ENCODE measurements at places on chromosomes 2 and 18. TPM values are rescaled to one million over a fixed set of nuclear protein-coding genes. Genes with fewer than 3 reads are reported as not detected.

Gene CNDP1
- not detected for total RNA-seq

DNA sequence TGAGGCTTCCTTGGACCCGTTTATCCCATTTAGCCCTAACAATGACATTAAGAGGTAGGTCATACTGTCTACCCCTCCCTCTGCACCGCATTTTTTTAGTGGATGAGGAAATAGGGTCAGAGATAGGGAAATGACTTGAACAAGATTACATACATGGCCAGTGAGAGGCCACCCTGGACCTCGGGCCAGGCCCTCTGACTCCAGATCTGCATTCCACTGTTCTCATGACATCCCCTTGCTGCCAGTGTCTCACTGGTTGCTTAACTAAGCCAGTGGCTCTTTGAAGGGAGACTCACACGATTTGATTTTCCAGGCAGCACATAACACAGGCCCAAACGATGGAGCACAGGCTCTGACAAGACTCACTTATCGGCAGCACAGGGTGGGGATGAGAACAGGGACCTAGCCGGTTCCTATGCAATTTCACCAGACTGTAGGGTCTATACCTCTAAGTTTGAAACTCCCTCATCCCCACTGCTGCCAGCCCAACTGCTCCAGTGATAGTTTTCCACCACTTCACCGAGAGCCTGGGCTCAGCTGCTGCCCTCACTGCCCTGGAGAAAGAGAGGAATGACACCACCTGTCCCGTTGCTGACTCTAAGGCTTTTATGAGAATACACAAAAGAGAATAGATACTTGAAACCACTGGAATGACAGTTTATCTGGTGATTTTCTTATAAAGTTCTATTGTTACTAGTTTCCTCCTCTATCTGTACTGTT is 82.5 kb downstream of the TMEM247 start:
- no peak for DNase-seq

DNA sequence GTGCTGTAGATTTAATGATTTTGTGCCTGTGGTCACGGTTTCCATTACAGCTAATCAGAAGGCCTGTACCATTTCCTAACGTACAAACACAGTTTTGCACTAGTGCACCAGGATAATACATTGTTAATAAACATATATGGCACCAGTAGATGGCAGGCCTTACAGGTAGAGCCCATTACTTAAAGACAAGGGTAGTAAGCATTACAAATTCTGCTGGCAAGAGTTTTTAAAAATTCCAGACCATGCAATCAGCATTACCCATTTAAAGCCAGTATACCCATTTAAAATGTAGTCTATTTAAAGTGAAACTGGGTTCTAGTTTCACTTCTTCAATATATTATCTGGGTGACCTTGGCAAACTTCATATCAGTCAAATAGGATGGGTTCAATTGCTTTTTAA is 224.2 kb downstream of the NUP35 start:
- DNase-seq: no peak

- no peak for DNase-seq
These were observed 145.7 kb upstream of the KLF7 start for GRCh38 chr2:207311316-207312005.

- no peak for DNase-seq
These were observed 93.9 kb downstream of the TMEM131 start for GRCh38 chr2:97901862-97902261.

DNA sequence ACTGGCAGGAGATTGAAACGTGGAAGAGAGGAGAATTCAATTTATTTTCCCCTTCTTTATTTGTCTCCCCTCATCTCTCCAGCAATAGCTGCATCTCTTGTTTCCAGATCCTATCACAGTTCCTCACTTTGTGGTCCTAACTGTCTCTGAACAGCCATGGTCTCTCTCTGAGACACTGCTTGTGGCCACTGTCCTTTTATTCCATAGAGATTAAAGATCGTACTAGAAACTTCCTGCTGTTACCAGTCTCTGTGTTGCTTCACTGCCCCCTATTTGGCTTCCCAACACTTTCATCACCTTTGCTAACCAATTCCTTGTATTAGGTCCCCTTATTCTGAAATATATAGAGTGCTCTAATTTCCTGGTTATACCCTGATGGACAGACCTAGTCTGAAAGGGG is 48.9 kb upstream of the CAVIN2 start:
- no peak for DNase-seq

DNA sequence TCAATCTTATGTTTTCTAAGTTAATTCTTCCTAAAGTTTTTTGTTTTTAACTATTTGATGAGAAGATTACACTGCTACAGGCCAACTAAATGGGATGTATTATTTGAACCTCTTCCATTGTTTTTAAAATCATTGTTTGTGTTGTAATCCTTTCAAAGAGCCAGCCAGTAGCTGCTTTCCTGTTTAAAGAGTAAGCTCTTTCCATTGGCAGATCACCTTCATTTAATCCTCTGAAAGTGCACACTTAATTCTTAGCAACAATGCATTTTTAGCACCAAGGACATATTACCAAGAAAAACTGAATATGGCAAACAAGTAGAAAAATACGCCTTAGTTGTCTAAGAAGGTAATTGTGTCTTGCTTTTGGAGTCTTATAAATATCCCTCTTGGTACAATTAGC is 54.0 kb downstream of the MEIS1 start:
- DNase-seq: no peak

GRCh38 chr2:201827621-201828020 is 21.3 kb downstream of the CDK15 start:
- DNase-seq: no peak

GRCh38 chr2:85887566-85888019 is 1.2 kb downstream of the ST3GAL5 start:
- DNase-seq: peak; percentile 66

- DNase-seq: no peak
These were observed 43.7 kb downstream of the SATB2 start for GRCh38 chr2:199414001-199414400.

- DNase-seq: no peak
These were observed 17.1 kb downstream of the PKP4 start for GRCh38 chr2:158473719-158474392.

DNA sequence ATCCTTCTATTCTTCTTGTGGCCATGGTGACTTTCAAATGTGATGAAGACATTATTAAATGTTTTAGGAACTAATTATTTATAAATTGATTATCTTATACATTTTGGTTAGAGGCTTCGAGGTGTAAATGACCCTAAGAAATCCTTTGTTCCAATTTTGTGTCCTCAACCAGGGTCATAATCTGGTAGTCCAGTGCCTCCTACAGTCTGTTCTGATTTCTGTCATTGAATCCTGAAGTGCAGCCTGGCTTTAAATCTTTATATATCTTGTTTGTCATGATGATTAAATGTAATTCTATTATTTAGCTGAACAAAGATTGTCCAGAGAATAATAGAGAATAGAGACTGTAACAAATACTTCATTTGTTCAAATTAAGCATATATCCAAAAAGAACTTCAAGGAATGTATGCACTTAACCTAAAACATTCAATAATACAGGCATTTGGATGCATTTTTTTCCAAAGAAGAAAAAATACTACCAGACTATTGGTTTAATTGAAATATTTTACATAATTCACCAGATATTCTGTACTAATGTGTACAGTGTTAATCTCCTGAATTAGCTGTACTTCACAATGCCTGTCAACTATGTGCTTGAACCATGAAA is 89.8 kb downstream of the PRPF40A start:
- no peak for DNase-seq

Gene IL1RL1
- total RNA-seq: not detected

GRCh38 chr2:234705108-234705507 is 208.2 kb upstream of the ARL4C start:
- DNase-seq: no peak

GRCh38 chr2:108316461-108317258 is 28.0 kb downstream of the SULT1C2 start:
- DNase-seq: no peak

- DNase-seq: no peak
These were observed 1.5 kb upstream of the SPTBN1 start for GRCh38 chr2:54454548-54455130.

GRCh38 chr2:196967116-196967515 is 40.6 kb upstream of the PGAP1 start:
- DNase-seq: peak; percentile 21

DNA sequence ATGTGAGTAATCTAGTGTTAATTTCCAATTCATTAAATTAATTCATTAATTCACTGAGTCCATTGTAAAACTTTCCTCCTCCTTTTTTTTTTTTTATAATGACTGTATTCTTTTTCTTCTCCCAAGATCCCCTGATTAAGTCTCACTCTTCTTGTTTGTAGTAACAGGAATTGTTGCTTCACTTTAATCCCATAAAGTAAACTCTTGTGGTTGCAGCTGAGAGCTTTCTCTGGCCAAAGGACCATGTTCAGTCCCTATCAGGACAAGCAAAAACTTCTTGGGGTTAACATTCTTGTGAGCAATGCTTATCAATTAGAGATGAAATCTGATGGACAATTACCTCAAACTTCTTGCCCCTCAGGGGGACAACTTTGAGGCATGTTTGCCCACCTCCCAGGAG is 400.2 kb upstream of the SPHKAP start:
- DNase-seq: no peak

DNA sequence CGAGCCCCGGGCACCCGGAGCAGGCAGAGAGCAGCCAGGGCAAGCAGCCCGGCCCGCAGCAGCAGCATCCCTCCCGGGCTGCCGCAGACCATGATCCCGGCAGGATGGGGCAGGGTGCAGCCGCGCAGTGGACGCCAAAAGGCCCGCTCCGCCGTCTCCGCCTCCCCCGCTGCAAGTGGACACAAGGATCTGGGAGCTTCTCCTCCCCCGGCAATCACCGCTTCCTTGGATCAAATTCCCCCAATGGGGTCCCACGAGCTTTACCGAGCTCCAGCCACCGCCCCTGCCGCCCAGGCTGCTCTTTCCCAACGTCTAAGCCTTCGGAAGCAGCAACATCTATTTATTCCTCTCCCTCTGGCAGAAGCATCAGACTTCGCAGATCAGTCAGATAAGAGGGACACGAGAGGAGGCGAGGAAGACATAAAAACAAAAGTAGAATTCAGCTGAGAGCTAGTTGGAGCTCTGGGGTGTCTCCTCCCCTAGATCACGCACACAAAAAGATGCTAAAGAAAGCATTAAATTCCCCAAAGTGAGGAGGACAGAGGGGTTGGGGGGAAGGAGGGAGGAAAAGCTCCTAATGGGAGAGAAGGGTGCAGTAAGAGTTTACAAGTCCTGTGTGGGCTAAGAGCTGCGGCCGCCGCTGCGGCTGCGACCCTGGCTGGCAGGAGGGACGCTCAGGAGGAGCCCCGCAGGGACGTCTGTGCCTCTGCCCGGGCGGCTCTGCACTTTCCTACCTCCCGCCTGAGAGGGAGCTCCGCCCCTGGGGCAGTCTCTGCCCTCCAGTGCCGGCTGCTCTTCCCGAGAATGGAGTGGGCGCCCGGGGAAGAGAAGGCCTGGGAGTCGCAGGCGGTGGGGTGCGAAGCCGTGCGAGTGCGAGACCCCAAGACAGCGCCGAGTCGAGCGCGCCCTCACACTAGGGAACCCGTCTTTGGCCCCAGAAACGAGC is at the start of gene FRZB:
TSS of gene FRZB (minus strand) at position 177 of the 946 bp plus-strand sequence. CDS start at position 92, 85 bp downstream.
- DNase-seq: peak; percentile 51

DNA sequence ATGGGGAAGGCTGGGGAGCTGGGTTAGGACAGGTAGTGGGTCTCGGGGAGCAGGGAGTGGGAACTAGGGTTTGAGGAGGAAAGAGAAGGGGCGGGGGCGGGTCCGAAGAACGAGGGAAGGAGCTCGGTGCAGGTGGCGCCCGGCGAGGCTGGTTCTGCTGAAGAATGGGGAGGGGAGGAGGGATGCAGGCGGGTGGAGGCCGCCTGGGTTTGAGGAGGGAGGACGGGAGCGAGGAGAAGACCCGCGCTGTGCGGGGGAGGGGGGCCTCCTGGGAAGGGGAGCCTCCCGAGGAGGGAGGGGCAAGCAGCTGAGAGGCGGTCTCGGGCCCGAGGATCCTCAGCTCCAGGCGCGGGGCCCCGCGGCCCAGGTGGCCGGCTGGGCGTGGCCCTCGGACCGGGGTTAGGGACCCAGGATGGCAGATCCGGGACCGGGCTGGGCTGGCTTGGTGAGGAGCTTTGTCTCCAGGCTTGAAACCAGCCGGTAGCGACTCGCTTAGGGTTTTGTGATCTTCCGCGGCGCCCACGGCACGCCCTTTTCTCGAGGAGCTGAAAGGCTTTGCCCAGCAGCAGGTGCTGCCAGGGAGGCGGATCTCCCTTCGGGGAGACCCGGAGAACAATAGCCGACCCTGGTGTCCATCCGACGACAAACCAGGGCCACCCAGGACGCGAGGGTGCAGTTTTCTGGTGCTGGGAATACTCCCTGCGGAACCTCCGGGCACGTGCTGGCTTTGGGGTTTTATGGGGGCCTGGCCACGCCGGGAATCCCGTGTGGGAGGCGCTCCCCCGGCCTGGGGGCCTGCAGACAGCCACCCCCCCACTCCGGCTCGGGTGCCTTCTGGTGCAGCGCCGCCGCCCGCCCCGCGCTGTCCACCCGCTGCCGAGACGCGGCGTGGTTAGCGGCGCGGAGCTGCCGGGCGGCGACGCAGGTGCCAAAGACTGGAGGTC is 1.4 kb downstream of the DPYSL5 start:
- DNase-seq: no peak

DNA sequence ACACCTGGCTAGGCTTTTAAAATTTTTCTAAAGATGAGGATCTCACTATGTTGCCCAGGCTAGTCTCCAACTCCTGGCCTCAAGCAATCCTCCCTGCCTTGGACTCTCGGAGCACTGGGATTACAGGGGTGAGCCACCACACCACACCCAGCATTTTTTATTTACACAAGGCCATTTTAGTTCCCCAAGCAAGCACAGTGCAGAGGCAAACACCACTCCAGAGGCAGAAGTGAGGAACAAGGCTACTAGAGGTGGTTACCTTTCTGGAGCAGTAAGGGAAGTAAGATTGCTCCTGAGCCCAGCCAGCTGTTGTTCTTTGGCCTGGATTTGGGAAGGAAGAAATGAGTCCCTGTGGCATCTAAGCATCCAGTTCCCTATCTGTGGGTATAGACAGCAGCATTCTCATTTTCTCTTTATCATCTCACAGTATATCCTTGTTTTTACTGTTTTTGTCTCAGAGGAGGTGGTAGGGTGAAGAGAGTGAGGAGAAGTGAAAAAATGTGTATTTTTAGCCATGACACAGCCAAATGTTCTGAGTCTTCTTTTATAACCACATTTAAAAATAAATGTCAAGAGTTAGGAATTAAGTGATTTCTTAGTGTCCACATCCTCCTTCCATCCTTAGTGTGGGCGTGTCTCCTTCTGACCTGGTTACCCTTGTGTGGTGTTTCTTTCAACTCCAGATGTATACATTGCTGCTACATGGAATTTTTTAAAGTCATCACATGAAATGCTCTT is 10.5 kb upstream of the TTC39C start:
- no peak for DNase-seq

GRCh38 chr2:130720528-130720927 is 8.3 kb upstream of the GPR148 start:
- no peak for DNase-seq

DNA sequence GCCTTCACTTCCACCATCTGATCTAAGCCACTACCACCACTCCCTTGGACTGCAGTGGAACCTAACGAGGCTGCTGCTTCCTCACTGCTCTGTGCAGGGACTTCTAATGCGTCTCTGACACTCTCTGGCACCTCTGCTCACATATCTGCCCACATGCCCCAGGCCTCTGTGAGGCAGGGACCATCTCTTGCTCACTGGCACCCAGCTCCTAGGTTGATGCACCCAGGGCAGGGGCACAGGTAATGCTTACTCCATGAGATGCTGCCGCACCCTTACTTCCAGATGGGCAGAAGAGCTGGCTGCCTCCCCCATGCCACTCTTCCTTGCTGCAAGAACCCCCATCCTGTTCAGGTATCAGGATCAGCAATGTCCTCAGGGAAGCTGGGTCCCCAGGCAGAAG is 294.0 kb upstream of the HS6ST1 start:
- DNase-seq: no peak

GRCh38 chr18:76494231-76495005 is 624 bp downstream of the ZNF516 start:
- DNase-seq: peak; percentile 19

Measured in SJSA1 (cell line).